T1000 (cell line): ENCODE measurements at places on chromosomes 5 and 9.

DNA sequence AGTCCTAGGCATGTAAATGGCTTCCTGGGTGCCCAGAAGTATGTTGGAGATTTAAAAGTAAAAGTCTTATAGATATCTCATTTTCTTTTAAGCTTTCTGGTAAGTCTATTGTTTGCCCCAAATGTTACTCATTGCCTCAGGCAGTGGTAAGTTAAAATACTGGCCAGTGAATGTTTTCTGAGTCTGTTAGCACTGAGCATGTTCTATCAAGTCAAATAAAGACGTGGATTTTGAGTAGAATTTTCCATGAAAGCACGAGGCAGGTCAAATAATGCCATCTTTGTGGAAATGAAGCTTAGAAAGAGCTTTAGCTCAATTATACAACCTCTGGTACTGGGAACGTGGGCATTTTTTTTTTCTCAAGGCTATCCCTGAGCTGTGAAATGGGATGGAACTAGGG, 651.3 kb upstream of the ACO1 start:
- no peak for DNase-seq

DNA sequence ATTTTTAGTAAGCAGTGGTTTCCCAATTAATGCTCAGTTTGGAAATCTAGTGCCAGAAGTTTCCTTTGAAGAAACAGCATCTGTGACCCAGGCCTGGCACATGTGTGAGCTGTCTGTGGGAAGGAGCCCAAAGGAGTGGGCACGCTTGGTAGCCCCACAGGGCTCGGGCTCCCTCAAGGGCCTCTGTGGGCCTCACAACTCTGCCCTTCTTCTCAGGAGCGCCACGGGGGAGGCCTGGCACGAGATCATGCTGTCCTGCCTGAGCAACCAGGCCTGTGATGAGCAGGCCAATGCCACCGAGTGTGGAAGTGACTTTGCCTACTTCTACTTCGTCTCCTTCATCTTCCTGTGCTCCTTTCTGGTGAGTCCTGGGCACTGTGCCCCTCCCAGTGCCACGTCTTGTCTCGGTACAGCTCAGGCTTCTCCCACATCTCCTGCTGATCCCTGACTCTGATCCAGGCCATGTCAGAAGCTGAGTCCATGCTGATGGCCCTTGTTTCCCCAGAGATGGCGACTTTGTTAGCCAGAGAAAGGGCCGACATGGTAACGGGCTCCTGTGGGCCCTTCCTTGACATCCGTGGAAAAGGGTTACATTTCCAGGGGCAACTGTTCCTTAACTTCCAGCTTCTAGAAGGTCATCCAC, 200.4 kb downstream of the CACNA1B start:
- DNase-seq: no peak

DNA sequence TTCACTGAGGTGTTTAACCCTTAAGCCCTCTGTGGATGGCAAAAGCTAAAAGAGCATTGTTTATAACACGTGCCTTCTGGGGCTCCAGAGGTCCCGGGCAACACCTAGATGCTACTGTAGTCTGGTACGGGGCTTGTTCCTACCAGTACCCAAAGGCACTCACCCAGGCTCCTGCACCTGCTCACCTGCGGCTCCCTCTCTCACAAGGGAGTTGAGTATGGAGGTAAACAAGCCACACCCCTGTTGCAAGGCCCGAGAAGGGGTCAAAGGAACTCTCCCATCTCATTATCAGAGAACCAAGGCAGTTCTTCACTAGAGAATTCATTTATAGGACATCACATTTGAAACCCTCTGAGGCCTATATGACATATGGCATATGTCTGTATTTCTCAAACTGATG, 53.4 kb upstream of the IL6ST start:
- no peak for DNase-seq

- no peak for DNase-seq
Measured at GRCh38 chr9:7132605-7133004, 374.8 kb downstream of the KDM4C start.

DNA sequence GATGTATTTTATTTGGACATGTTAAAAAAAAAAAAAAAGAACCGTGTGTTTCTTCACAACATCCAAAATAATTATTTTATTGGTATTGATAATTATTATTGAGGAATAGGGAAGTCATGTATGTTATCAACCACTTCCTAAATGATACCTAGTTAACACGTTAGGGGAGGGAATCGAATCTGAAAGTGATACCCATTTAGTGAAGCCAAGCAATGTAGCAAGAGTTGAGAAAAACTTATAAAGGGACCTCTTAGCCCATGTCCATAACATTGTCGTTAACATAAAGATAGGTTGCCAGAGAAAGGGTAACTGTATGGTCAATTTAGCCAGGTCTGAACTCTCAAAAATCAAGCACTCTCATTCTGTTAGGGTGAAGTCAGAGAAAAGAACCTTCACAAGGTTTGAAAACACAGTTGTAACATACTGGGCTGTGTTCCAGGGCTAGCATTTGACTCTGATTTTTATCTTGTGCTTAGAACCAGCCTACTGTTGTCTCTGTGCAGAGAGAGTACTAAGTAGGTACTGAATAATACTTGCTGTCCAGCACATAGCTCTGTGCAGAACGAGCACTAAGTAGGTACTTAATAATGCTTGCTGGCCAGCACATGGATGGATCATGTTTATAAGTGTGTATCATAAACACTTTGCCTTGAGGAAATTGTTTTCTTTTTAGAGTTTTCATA, 60.4 kb downstream of the GHR start:
- no peak for DNase-seq

DNA sequence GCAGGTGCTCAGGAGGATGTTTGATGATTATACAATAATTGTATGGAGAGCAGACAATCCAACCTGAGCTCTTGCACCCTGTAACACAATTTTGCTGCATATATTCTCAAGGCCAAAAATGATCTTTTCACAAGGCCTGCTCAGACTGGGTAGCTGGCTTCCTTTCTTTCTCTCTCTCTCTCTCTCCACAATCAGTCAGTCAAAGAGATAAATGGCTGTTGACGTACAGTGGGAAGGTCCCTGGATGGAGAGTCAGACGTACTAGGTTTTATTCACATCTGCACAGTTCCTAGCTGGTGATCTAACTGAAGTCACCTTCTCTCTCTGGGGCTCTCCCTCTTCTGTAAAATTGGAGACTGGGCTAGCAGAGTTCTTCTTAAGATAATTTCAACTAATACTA, 19.8 kb downstream of the SLC36A2 start:
- no peak for DNase-seq

DNA sequence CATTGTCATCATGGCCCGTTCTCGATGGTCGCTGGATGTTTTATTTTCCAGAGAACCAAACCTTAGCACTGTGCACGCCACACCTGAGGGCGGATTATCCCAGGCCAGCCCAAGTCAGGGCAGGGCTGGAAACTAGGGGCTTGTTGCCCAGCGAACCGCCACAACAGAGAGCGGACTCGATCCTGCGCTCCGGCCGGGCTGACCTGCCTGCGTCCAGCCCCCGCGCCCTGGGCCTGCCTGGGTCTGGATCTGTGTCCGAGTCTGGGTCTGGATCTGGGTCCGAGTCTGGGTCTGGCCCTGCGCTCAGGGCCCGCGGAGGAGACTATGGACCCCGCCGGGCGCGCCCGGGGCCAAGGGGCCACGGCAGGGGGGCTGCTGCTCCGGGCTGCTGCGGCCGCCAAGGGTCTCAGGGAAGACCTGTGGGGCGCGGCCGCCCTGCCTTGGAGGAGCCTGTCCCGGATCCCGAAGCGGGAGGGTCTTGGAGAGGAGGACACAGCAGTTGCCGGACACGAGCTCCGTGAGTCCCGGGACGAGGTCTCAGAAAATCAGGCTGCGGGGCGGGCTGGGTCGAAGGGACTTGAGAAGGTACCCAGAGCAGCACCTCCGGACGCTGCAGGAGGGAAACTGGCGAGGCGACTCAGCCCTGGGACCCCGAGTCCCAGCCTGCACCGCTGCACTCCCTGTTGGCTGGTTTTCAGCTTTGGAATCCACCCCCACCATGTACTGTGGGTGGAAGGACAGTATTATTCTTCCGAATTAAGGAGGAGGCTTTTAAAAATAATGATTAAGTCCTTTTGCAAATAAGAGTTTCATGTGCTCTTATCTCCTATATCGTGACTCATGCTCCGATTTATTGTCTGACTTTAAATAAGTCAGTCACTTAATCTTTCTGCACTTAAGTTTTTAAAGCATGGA, at the start of gene ANKDD1B:
Gene ANKDD1B, plus strand, starts transcription at position 143 of the 915 bp plus-strand sequence. Its CDS starts 182 bp downstream, at position 325.
- no peak for DNase-seq

GRCh38 chr9:127974001-127974768, 6.6 kb downstream of the EEIG1 start:
- DNase-seq: no peak

DNA sequence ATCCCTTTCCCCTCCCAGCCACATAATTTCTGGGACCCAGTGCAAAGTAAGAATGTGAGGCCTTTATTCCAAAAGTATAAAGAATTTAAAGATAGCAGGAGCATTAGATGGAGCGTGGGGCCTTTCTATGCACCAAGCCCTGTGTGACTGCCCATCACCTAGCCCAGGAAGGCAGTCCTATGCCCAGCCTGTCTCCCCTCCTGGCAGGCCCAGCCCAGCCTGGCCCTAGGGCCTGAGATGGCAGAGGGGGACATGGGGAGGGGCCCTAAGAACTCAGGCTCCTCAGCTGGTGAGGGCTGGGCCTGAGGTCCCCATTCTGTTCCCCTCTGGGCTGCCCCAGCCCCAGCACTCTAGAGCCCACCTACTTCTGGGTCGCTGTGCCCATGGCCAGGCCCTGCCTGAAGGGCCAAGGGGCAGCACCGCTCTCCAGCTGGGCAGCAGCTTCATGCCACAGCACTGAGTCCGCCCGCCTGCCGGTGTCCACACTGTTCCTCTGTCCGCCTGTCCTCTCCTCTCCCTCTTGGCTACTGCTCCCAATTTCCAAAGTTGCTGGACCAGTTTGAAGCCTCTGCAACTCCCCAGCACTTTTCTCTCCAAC, 995 bp upstream of the SLC23A1 start:
- DNase-seq: no peak

DNA sequence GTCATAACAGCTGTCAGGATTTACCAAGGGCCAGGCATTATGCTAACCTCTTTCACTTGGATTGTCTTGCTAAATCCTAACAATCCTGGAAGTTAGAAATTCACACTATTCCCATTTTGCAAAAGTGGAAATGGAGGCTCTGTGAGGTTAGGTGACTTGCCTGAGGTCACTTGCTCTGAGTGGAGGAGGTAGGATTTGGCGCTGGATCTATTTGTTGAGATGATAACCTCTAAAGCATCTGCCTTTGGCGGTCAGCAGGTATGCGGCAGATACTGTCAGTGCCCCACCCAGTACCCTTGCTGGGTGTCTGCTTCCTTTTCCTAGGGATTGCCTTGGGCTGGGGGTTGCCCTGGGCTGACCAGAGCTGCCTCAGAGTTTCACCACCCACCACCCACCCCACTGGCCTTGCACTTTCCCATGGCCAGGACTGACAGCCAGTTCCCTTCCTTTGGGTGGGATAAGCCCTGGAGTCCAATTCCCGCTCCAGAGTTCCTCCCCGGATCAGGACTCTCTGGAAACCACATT, 164.8 kb upstream of the MSX2 start:
- DNase-seq: no peak

GRCh38 chr5:96745844-96746531, 61.8 kb downstream of the ERAP1 start:
- no peak for DNase-seq

DNA sequence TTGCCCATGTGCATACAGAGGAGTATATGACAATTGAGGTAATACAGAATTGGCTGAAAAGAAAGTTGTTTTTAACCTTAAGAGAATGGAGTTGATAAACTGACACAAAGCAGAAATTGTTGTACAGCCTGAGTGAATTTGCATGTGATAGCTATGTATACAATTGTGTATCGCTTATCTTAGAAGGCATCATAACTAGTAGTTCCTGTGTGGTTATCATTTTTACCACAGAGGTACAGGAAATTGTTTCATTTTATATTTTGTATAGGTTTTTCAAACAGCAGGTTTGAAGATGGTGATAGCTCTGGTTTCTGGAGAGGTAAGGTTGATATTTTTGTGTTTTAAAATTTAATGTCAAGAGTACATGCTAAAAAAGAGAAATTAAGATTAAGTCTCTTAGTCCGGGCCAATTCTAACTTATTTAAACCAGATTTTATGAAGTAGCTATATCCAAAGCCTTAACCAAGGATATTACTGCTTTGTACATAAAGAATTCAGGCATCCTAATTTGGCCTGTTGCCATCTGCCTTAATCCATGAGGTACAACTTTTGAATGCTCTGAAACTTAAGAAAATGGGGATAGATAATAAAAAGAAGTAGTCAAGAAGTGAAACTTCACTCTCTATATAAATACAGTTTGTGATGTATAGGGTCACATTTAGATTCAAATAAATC, 26.0 kb downstream of the DDX4 start:
- DNase-seq: no peak

GRCh38 chr9:80552931-80553330, 981.2 kb downstream of the TLE4 start:
- no peak for DNase-seq

DNA sequence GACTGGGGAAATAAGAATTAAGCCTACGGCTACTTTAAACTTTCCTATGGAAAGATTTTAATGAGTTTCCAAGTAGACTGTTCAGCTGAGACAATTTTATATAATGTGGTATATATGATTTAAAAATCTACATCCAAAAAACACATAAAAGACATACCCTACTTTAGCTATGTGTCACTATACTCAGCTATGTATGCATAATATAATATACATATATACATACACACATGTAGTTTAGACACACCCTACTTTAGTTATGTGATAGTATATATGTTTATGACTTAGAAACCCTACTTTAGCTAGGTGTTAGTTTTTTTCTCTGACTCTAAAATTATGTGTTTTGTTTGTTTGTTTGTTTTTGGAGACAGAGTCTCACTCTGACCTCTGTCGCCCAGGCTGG, 100.5 kb upstream of the DAB2 start:
- DNase-seq: no peak

GRCh38 chr9:20356403-20357036, 265.8 kb downstream of the MLLT3 start:
- peak; percentile 41 for DNase-seq

DNA sequence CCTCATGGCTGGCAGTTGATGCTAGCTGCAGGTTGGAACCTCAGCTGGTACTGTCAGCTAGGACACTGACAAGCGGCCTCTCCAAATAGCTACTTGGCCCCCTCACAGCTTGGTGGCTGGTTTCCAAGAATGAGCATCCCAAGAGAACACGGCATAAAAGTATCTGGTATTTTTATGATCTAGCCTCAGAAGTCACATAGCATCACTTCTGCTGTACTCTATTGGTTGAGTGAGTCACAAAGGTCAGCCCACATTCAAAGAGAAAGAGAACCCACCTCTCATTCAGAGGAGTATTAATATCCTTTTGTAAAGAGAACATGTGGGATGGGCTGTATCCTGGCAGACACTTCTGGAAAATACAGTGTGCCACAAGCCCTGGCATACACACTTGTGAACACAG, 6.0 kb upstream of the SIL1 start:
- peak; percentile 3 for DNase-seq
